Activated naive CD4-positive, alpha-beta T cell treated with anti-CD3 and anti-CD28 coated beads, Interleukin-2, amount 50 U/mL, for 72 hours (primary cell): ENCODE measurements at places on chromosomes 2 and 18. TPM values are rescaled to one million over a fixed set of nuclear protein-coding genes. Genes with fewer than 3 reads are reported as not detected.

Gene POTEE
- total RNA-seq = 0.60 TPM

- no peak for DNase-seq
Observed at GRCh38 chr2:20186078-20186854, 38.7 kb downstream of the SDC1 start.

- DNase-seq = no peak
Observed at GRCh38 chr2:112688086-112688880, 32.5 kb upstream of the NT5DC4 start.

Gene GFPT1
- 25.1 TPM for total RNA-seq

Gene AGAP1
- total RNA-seq = 0.48 TPM

Gene SPATS2L
- total RNA-seq = 3.9 TPM

GRCh38 chr18:70415823-70416488, 127.1 kb downstream of the SOCS6 start:
- DNase-seq = no peak

Gene ADD2
- total RNA-seq = 76.0 TPM

DNA sequence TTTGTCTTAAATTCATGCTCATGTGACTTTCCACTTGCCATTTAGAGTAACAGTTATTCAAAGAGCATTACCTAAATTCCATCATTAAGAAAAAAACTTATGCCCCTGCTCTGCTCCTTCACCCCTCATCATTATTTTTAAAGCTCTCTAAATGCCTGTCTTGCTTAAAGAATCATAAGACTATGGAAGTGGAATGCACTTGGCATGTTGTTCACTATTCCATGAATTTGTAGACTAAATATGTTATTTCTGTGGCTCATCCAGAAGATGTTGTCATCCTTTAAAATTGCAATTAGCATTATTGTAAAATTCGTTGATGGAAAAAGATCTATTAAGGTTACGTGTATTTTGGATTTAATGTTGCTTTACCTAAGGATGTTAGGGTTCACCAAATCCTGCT, 61.8 kb downstream of the FMNL2 start:
- DNase-seq = no peak
